ENCODE measurements at places on chromosomes 5 and 9.

- no peak for DNase-seq
Measured at GRCh38 chr5:983238-983524, 25.4 kb upstream of the NKD2 start.

DNA sequence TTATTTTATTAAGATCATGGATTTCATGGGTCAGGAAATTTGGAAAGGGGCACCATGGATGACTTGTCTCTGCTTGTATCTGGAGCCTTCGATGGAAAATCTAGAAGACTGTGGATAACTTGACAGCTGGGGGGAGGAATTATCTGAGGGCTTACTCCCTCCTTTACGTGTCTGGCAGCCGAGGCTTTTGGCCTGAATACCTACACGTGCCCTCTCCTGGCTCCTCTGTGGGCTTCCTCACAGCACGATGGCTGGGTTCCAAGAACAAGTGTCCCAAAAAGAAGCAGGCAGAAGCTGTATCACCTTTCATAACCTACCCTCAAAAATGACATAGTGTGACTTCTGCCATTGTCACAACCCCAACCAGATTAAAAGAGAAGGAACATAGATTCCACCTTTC is 228.9 kb downstream of the GRIA1 start:
- no peak for DNase-seq

DNA sequence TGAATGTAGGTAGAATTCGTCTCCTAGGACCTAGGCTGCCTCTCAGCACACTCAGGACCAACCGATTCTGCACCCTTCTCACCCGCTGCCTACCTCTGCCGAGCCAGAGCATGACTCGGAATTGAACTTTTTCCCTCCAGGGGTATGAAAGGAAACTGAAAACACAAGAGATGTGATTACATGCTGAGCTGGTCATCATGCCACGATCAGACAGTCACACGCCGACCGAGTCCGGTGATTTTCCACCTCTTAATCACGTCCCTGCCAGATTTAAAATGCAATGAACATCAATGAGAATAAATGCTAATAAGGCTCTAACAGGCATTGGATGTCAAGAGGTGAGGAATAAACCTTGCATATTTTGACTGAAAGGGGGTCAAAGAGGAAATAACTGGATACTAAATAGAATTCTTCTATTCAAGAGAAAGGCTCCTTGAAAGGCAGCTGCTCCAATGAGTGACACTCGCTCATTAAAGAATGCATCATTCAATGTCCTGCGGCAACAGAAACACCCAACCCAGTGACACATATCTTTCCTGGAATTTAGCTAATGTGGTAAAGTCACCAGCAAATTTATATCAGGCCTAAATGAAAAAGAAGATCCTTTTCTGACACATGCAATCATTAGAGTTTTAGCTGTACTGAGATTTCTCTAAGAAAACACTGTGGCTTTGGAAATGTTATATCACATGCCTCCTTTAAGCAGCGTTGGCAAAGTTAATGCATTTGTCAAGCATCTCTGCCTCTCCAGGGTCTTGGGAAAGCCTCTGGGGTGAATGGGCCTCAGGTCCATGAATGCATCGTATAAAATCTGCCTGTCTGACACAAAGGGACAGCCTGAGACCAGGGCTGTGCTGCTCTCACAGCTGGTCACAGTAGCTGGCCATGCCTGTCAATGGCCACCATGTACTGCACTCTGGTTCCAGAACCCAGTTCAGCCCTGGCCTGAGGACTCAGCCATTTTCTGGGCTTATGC is 128.7 kb downstream of the SPOCK1 start:
- DNase-seq: no peak

DNA sequence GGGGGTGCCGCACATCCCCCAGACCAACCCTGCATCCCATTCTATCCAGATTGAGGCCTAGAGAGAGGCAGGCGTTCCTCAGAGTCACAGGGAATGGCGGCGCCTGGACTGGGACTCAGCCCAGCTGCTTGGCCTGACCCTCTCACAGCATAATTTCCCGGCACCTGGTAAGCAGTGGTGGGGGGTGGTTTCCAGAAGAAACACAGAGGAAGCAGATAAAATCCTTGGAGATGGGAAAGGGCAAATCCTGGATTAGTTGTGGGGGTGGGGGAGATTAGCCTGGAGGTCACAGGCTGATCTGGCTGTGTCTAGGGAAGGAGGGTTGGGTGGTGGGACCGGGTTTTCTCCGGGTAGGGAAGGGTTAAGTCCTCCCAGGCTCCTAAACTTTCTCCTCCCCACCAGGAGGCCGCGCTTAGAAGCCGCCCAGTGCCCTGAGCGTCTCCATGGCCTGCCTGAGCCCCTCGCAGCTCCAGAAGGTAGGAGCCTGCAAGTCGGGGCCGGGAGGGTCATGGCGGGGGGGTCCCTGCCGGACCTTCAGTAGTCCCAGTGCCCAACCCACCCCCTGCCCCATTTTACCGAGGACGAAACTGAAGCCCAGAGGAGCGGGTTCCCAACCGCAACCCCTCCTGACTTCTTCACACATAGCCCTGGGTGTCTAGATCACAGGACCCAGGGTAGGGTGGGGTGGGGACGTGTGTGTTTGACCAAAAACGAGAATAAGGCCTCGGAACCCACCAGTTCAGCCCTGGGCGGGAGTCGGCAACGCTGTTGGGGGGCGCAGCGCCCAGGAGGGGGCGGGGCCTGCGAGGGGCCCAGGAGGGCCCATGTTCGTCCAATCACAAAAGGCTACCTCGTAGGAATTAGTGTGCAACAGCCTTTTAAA is 1.3 kb downstream of the PHYHD1 start:
- DNase-seq: peak; percentile 78

DNA sequence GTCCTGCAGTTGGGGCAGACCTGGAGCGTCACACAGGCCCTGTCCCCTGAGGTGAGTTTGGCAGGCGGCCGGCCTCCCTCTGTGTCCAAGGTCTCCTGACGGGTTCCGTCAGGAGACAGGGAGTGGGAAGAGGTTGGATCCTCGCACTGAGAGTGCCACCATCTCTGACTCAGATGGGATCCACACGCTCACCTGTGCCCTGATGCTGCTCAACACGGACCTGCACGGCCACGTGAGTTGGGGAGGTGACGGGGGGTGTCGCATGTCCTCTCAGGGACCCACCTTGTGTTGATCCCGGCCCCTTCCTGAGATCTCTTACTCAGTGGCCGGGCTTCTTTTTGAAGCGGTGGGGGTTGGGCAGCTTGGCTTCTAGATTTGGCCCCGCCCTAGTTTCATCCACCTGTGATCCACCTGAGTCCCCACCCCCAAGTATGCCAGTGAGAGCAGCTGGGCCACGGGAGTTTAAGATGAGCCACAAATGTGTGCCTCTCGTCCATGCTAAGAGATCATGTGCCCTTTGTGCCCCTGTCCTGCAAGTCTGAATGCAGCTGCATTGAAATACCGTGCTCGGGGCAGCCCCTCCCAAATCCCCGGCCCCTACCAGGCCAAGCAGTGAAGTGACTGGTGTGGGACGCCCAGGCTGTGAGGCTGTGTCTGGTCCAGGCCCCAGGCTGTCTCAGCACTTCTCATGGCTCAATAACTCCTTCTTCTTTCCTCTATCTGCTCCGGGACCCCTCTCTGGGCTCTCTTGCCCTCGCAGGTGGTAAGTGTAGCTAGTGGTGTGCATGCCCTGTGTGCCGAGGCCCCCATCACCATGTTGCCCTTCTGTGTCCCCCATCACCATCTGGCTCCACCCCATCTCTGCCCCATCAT is 27.2 kb downstream of the PSD2 start:
- no peak for DNase-seq

GRCh38 chr9:86975606-86976005 is 28.3 kb upstream of the GAS1 start:
- no peak for DNase-seq
